ENCODE measurements at places on chromosomes 3 and 15.
A peak's percentile ranks its signal among the peaks of the same experiment; 100 is the strongest.

DNA sequence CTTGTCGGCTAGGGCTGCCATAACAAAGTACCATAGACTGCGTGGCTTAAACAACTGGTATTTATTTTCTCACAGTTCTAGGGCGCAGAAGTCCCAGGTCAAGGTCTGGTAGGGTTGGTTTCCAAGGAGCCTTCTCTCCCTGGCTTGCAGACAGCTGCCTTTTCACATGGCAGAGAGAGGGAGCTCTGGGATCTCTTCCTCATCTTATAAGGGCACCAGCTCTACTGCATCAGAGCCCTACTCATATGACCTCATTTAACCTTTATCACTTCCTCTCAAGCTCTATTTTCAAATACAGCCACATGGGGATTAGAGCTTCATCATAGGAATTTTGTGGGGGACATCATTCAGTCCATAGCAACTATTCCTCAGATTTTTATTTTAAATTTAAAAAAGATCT lies 17.6 kb upstream of the PAQR9 start:
- no peak for DNase-seq

DNA sequence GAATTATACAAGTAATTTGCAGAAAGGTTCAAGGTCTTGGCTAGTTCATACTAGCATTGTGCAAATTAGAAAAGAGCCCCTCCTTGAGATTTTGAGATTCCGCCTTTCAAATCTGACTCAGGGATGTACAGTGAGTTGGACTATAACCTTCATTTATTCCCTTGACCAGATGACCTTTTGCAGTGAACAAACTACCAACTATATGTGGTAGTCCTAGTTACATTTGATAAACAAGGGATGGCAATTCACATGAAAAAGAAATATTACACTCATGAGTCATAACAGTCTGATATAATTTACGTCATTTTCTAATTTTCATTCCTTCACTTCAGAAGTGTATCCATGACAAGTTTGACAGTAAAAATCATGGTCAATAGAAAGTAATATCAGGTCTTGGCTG lies 860.4 kb downstream of the ROBO1 start:
- no peak for DNase-seq

DNA sequence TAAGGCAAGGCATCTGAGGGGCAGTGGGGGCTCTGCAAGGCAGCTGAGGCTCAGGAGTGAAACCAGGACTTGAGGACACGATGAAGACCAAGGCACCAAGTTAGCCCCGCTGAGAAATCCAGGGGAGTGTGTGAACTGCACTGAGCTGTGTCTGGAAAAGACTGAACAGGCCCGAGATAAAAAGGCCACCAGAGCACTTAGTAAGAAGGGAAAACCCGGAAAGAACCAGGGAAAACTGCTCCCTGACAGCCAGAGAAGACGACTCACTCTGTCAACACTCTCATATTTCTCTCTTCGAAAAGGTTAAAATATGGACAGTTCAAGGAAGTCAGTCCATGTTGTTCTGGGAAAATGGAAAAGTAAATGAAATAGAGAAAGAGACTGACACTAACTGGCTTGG lies 109.0 kb downstream of the SEC22A start:
- no peak for DNase-seq

DNA sequence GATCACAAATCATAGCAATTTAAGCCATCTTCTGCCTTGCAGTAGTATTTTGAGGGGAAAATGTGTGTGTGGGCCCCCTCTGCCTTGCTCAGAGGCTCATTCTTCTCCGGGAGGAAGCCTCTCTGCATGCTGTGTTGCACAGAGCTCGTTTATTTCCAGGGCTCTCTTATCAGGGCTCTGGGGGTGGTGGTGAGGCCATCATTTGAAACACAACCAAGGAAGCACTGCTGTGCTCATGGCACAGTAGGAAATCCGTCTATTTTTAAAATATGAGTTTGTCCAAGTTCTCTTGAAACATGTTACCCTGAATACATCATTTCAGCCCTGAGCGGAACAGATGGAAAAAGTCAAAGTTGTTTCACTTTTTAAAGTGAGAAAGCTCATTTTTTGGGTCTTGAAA lies 369.0 kb upstream of the CFAP20DC start:
- no peak for DNase-seq

DNA sequence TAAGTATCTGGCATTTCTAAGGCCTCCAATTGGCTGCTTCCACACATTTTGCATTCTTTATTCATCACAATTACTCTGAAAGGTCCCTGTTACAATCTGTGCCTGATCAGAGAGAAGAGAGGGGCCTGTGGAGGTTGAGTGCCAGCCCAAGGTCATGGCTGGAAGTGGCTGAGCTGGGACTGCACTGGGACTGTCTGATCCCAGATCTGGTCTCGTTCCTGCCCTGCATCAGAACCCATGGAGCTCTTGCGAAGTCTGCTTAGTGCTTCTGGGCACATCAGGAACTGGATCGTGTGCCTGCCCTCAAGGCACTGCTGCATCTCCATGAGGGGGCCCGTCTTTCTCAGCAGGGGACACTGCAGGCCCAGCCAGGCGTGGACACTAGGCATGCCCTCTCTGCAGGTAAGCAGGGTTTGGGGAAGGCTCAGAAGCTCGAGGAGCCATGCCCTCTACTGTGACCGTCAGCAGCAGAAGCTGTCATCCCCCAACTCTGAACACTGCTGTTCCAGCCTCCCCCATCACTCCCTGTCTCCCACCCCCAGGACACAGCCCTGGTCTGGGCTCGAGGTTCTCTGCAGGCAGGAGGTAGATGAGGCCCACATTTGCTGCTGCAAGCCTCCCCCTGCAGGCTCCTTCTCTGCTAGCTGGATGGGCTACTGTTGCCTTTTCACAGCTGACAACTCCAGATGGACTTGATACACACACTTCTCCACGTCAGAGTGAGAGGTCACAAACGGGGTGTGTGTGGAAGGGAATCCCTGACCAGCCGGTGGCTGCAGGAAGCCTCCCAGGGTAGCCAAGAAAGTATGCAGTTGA lies 96.5 kb upstream of the PRR23E start:
- DNase-seq: no peak

DNA sequence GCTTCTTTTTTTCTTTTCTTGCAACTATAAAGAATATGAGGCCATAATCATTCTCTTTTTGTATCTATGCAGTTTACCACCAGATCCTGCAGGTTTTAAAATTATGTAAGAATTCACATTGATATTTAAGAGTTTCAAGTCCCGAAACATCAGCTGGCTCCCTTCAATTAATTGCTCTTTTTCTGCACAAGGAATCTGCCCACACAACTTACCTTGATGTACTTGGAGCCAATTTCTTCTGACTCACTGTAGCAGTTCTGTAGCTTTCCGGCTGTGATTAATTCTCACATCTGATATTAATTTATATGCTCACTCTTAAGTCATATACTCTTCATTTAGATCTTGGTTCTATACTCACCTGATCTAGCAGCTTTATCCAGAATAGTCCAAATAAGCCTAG lies 781.8 kb downstream of the CADM2 start:
- DNase-seq: no peak

DNA sequence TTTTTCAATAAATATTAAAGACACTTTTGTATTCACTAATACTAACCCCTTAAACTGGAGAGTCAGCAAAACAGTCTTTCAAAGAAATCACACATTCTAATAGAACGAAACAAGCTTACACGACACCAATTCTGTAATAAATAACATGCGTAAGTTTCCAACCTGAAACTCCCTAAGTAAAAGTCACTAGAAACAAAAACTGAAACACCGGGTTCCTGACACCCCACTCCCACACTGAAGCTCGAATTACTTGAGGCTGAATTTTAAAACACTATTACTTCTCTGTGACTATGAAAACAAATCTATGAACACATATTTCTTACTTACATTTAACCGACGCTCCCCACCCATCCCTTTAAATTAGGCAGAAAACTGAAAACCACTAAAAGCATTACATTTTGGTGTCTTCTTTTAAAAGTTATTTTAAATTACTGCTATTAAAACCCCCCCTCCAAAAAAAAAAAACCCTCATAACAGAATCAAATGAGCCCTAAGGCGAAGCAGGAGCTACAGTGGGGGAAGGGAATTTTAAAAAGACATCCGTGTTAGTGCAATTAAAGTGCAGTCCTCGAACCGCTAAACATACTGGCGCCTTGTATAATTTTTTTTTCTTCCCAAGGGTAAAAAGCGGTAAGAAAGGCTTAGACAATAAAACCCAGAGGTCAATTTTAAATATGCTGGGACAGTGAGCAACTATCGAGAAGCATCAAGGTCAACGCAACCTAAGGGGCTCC lies 878 bp downstream of the SPPL2A start:
- DNase-seq: no peak

DNA sequence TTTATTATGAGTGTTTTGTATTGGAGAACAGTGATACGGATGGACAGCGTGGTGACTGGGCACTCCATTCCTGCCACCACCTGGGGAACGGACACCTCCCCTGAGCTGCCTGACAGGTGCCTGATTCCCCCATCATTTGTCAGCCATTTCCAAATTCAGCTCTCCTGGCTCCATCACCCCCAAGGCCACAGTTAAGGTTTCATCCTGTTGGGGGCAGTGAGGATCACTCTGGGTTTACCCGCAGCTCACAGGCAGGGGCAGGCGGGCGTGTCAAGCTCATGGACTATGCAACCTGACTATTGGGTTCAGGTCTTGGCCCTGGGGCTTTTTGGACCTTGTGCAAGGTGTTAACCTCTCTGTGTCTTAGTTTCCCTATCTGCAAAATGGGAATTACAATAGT lies 76.3 kb downstream of the RAB11A start:
- DNase-seq: peak; percentile 45

DNA sequence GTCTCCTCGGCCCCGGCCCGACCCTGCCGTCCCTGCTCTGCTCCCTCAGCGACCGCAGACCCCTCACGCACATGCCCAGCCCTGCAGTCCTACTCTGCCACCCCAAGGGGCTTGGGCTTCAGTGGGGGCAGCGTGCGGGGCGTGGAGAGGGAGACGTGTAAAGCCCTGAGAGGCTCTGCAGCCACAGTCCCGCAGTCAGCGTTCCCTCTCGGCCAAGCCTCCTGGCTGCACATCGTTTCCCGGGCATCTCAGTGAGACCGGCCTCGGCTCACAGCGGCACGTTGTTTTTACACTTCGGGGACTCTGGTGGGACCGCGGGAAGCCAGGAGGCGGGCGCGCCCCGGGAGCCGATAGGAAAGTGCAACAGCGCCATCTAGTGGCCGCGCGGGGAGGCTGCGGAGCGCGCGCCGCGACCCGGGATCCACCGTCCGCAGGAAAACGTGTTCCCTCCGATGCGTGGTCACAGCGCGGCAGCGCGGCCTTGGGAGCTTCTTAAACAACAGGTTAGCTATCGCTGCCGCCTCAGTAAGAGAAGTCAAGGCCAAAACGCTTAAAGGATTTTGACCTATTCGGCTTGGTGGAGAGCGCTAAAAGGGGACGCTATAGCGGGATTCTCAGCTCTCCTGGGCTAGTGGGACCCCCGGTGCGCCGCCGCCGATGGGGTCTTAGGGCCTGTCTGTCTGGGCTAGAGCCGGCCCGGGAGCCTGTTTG lies 226.8 kb upstream of the IGF1R start:
- DNase-seq: peak; percentile 89
